Stimulated activated CD4-positive, alpha-beta T cell treated with anti-CD3 and anti-CD28 coated beads, Interleukin-4, amount 100 ng/mL, for 4 hours (primary cell): ENCODE measurements at places on chromosomes 11 and 22.
A peak's percentile ranks its signal among the peaks of the same experiment; 100 is the strongest.

DNA sequence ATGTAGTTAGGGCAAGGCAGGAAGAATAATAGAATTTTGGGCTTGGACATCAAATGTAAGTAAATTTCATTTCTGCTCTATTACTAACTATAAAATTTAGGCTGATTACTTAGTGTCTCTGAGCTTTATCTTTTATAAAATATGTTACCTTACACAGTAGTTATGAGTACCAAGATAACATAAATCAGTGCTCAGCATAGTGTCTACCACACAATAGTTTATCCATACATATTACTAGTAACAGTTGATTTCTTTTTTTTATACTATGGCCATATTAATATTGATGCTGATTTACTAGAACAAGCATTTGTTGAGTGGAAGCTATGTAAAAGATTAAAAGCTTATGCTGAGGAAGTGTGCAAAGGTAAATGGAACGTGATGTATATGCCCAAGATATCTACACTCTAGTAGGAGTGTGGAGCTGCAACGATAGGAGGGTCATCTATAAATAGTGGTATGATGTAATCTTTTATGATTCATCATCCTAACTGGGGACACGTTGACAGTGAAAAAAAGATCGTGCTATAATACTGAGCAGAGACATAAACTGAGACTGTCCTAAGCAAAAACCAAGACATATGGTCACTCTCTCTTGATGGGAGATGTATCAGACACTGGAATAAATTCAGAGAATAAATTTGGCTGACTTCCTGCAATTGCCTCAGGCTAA lies 8.7 kb upstream of the SLC5A12 start:
- DNase-seq, result no peak

GRCh38 chr11:129888451-129888850 lies 6.9 kb downstream of the NFRKB start:
- DNase-seq, result no peak

GRCh38 chr11:5603326-5603725 lies 6.9 kb downstream of the TRIM6 start:
- DNase-seq, result no peak

DNA sequence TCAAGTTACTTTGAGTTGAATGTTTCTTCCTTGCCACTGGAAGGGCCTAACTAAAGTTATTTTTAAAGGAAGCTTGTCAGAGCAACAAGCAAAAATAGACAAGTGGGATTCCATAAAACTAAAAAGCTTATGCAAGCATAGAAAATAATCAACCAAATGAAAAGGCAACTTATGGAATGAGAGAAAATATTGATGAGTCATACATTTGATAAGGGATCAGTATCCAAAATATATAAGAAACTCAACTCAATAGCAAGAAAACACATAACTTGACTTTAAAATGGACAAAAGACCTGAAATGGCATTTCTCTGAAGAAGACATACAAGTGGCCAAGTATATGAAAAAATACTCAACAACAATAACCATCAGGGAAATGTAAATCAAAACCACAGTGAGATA lies 264.5 kb upstream of the UBASH3B start:
- DNase-seq, result no peak

- DNase-seq, result no peak
Observed at GRCh38 chr11:82832983-82833382, 67.2 kb downstream of the PRCP start.

- DNase-seq, result no peak
Observed at GRCh38 chr11:94924612-94925011, 48.7 kb downstream of the CWC15 start.

GRCh38 chr11:10414659-10415058 lies 40.4 kb upstream of the AMPD3 start:
- no peak for DNase-seq

GRCh38 chr22:20147237-20147988 lies 3.4 kb downstream of the CCDC188 start:
- DNase-seq, result no peak

GRCh38 chr11:17978553-17979287 lies 34.1 kb downstream of the SERGEF start:
- peak; percentile 12 for DNase-seq

DNA sequence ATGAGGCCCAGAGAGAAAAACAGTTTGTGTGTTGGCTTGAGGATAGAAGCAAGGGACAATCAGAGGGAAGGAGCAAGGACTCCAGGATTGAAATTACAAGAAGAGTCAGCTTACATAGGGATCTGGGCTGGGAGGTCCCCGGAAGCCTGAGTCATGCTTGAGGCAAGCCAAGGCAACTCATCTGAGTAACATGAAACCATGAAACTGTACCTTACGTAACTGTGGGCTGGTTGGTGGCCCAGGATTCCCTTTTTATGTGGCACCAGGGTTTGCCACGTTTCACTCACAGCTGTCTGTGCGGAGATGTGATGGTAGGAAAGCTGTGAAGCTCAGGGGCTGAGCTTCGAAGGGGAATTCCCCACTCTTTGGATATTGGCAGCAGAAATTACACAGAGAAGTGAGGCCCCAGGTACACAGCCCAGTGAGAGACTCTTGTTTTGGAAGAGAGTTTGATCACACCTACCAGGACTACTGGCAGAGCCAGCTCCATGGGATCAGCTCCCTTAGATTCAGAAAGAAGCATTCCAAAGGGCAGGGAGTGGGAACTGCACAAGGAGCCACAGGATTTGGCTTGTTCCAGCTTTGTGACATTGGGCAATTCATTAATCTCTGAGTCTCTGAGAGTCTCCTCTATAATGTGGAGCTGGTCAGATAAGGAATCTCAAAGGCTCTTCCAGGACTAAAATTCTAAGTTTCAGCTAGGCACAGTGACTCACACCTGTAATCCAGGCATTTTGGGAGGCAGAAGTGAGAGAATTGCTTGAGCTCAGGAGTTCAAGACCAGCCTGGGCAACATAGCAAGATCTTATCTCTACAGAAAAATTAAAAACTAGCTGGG lies 7.8 kb downstream of the SLC5A1 start:
- DNase-seq, result peak; percentile 48

- DNase-seq, result no peak
Observed at GRCh38 chr22:49566693-49567092, 261.0 kb downstream of the BRD1 start.

DNA sequence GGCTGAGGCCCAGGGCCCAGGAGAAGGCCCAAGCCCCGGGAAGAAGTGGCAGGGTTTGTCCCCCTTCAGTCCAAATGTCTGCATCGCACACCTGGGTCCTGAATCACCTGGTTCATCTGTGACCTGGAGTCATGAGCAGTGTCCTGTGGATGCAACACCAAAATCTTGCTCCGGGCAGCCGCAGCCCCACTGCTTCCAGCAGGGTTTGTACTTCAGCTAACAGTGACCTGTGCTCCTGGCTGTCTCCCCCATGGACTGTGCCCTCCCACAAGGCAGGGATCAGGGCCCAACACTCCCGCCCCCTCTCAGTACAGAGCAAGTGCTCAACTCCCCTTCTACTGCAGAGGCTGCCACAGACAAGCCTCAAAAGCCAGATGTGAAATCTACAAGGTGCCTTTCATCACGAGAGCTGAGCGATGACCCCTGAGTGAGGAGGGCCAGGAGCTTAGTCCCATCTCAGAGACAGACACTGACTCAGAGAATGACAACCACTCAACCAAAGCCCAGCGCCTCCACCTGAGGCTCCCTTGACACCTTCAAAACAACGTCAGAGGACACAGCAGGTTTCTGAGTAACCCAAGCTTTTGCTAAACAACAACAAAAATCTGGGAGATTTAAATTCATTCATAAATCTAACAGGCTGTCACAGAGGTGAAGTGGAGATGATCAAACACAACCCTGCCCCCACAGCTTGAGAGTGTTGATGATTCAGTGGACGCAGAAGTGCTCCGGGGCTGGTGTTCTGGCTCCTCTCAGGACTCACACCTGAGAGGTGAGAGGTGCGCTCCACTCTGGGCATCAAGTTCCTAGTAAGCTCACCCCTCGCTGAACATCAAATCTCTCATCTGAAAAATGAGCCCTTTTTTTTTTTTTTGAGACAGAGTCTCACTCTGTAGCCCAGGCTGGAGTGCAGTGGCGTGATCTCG lies 3.4 kb downstream of the KIAA0930 start:
- no peak for DNase-seq

DNA sequence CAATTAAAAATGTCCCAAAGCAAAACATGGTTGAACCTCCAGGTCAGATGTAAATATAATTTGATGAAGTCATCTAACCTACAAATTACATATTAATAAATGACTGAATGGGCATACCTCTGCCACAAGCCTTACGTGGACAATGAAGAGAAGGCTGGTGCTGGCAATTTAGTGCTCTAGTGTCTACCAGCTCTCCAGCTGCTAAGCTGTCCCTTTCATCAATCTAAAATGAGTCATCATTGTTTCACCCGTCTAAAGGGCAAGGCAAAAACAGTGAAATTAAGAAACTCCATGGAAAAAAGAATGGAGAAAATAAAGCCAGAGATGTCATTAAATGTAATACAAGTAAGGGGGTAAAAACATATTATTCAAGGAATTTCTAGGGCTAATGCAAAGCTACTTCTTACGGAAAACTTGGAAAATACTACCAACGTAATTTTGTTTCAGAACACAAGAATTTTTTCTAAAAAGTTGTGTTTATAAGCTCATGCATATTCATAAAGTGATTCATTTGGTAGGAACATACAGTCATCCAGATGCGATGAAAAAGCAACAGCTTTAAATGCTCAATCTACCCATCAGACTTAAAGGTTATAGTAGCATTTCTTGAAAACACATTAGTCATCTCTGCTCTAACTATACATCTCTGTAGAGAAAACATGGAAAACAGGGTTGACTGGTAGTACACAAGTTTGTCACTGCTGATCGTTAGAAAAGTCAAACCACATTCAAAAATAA lies 71.5 kb downstream of the SIK3 start:
- no peak for DNase-seq

GRCh38 chr22:41003066-41003465 lies 51.9 kb downstream of the RBX1 start:
- DNase-seq, result no peak

GRCh38 chr11:67632982-67633755 lies 3.4 kb upstream of the NUDT8 start:
- no peak for DNase-seq

DNA sequence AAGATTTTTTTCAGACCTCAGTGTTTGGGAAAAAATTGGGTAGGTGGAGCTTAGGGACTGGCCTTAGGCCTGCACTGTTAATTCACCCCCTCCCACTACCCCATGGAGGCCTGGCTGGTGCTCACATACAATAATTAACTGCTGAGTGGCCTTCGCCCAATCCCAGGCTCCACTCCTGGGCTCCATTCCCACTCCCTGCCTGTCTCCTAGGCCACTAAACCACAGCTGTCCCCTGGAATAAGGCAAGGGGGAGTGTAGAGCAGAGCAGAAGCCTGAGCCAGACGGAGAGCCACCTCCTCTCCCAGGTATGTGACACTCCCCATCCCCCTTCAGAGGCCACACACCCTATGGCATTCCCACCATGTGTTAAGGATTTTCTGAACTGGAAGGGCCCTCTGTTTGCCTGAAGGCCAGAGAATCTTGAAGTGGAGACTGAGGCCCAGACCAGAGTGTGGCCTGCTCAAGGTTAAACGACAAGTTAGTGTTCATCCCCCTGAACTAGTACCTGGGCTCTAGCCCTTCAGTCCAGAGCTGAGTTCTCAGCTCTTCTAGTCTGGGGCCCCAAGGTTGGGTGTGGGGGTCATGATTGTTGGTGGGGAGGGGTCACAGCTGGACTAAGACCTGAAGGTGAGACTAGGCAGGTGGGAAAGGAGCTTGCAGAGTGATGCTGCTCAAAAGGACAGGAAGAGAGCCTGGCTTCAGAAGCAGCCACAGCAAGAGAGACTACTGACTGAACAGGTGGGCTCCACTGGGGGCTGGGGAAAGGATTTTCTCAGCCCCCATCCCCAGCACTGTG lies 2.3 kb upstream of the FOLR1 start:
- no peak for DNase-seq

- no peak for DNase-seq
Observed at GRCh38 chr11:2390725-2391151, 9.8 kb upstream of the TSSC4 start.

DNA sequence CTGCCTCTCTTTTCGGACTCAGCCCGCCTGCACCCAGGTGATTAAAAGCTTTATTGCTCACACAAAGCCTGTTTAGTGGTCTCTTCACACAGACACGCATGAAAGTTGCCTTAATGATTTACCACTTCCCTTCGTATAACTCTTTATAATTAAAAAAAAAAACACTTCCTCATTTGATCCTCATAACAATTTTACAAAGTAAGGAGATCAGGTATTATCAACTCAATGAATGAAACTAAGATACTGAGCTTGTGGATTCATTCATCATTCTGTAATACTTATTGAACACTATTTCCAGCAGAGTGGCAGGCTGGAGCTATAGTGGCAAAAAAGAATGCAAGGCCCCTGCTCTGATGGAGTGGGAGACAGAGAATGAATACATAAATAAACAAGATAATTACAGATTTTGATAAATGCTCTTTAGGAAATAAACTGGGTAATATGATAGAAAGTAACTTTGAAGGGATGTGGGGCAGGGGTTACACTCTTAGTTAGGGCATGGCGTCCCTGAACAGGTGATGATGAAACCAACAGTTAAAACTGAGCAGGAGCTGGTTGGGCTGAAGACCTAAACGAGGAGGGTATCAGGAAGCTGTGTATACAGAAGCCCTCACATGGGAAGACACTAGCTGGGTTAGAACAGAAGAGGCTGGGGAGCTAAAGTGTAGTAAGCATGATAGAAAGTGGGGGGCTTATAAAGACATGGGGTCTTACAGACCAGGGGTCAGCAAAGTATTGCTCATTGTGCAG lies 5.4 kb upstream of the CRTAM start:
- no peak for DNase-seq

DNA sequence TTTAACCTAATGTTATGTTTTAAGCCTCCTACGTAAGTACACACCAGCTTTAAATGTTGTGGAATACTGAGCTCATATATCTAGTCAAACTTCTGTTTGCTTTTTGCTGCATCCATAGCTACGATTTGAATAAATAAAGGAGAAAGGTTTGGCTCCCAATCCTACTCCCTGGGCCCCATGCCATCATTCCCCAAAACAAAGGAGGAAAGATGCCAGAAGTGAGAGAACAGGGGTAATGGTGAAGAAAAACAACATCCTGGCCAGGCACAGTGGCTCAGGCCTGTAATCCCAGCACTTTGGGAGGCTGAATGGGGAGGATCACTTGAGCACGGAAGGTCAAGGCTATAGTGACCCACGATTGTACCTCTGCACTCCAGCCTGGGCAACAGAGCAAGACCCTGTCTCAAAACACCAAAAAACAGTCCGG lies 26.5 kb downstream of the SCGB1A1 start:
- DNase-seq, result no peak

DNA sequence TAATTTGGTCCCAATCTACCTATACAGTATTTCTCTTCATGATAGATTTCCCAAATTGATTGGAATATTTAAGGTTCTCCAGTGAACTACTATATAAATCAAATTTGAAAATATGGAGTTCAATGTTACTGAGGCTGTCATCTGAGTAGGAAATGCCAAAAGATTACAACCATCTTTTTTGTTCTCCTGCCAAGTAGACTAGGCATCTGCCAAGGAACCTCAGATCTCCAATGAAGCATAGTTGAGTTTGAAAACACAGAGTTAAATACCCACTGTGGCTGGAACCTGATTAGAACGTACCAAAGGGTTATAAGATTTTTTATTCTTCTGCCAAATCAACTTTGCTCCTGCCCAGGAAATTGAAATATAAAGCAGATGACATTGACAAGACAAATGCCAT lies 330.9 kb downstream of the CNTN5 start:
- DNase-seq, result no peak
